CD4-positive, alpha-beta T cell treated with Interleukin-17A for 1 hour (primary cell): ENCODE measurements at places on chromosomes 1 and 21.

GRCh38 chr1:92754000-92754718 is 30.7 kb downstream of the EVI5 start:
- no peak for DNase-seq

DNA sequence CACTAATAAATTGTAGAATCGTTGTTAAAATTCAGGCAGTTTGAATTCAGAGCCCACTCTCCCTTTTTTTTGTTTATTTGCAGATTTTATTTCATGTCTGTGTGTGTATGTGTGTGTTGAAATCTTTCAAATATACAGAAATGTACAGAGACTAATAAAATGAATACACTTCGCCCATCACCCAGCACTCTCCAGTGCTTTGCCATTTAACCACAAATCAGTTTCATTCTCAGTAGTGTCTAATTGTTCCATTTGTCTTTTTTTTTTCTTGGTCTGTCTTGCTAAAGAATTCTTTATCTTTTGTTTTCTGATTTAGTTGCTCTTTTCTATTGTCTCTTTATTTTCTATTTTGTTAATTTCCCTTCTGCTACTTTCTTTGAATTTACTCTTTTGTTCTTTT is 99.7 kb downstream of the HIVEP3 start:
- DNase-seq: no peak

DNA sequence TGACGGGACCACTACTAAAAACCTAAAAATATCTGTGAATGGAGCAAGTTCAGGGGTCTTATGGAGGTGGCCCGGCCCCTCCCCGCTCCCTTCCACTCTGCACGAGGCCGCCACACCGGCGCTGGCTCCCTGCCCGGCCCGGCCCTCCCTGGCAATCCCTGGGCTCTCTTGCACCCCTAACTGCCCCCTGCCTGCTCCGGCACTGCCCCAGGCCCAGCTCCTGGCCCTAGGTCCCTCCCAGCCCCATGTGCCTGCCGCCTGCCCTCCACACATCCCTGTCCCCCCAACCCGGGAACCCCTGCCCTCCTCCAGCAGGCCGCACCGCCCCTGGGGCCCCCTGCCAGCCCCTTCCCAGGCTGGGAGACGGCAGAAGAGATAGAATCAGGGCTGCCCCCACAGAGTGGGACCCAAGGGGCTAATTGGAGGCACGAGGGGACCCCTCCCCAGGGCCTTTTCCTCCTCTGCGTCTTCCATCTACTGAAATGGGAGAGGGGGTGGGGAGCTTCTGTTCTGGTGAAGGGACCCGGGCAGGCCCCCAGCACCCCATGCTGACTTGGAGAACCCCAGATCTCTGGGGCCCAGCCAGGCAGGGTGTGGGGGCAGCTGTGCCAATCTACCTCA is 9.3 kb upstream of the CTRC start:
- no peak for DNase-seq

DNA sequence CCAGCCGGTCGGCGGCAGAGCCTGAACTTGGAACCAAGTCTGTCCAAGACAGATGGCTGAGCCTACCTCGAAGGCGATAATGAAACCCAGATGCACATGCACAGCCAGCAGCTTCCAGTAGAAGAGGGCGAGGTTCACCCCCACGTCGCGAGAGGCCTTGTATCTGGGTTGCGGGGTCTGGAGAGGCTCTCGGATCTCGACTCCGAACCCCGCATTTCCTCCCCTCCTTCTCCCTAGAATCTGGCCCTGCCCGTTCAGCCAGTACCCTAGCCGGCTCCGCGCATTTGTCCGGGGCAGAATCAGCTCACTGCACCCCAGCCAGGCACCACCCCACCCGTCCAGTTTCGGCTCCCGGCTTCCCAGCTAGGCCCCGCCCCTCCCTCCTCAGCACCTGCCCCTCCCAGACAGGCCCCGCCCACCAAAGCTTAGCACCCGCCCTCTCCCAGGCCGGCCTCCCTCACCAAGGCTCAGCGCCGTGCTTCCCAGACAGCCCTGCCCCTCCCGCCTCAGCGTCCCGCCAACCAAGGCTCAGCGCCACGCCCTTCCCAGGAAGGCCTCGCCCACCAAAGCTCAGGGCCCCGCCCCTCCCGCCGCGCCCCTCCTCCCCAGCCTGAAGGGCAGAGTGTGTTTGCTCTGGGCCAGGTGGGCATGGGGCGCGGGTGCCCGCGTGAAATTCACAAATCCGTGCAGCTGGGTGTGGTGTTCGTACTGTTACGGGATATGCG is 4.8 kb upstream of the ARHGEF19 start:
- DNase-seq: peak; percentile 97

GRCh38 chr1:8464377-8464776 is 146.5 kb downstream of the SLC45A1 start:
- DNase-seq: no peak

DNA sequence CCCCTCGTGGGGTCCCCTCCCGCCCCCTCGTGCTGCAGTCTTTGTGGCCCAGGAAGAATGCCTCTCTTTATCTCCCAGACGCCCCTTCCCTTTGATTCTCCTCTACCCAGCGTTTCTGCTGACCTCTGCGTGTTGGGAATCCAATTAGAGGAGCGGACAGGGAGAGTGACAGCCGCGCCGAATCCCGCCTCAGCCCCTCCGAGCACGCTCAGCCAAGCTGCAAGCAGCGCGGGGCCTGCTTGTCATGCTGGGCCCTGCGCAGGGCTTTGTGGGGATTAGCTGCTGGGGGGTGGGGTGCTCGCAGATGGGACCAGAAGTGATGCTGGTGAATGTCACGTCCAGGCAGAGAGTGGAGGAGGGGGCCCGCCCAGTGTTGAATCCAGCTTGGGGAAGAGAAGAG is 91.1 kb downstream of the EPHB2 start:
- DNase-seq: no peak

DNA sequence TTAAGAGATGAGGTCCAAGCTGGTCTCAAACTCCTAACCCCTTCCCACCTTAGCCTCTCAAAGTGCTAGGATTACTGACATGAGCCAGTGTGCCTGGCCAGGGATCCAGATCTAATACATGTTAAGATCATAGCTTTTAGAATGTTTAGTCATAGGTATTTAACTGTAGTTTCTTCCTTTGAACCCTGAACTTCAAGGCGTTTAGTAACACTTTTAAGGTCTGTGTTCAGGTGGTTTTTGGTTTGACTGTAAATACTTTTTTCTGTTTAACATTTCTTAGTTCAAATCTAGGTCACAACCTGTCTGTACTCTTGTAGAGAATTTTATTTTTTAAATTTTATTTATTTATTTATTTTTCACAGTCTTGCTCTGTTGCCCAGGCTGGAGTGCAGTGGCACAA is 28.1 kb downstream of the RAP1A start:
- DNase-seq: peak; percentile 42

- DNase-seq: peak; percentile 98
Measured at GRCh38 chr1:181088079-181089016, at the start of gene IER5. IER5 (plus strand) TSS chr1:181088700; CDS start chr1:181088903, 203 bp downstream.

DNA sequence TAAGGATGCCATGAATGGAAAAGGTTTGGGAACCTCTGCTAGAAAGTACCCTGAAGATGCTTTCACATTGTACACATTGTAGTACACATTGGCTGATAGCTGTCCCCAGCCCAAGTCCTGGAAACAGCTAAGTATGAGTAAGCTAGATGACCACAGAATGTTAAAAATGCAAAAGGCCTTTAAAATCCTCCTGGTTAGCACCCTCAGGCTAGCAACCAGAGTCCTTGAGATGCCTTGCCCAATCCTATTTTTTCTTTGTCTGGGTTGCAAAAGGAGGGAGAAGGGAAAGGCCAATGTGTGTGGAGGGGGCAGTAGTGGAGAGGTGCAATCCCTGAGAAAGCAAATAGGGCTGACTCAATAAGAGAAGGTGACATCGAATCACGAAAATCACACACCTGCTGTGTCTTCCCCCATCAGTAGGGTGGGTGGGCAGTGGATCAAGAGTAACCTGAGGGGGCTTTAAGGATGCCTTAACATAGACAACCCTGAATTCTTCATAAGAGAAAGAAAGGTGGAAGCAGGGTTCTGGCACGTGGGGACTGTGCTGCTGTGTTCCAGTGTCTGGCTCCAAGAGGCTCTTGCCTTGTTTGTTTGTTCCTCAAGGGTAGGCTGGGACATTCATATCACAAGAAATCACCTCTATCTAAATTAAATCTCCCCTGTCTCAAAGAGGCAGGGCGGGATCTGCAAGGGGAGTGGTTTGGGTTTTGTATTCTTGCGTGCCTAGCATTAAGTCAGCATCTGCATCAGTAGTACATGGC is 266.2 kb upstream of the PLXNA2 start:
- no peak for DNase-seq

- DNase-seq: no peak
Measured at GRCh38 chr1:228262475-228262874, 54.6 kb downstream of the OBSCN start.

DNA sequence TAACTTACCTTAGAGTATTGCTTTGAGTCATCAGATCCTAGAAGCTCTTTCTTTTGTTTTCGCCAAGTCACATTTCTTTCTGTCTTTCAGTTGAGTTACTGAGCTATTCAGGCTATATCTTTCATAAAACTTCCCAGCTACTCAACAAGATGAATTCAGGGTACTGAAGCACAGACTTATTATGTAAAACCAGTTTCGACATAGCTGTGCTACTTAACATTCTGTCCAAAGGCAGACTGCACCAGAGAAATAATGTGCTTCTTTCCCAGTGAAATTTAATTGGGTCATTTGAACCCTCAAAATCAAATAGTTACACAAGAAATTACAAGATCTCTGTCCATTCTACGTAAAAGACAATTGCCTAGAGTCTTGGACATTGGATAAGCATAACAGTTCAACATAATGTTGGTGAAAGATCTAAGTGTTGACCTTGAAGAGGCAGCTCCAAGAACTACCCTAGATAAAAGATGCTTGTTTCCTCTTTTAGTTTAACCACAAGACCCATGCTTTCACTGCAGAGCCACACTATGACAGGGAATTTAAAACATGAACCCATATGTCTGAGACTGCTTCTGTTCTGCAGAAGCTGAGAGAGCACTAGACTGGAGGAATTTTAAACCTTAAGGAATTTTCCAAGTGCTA is 163.2 kb downstream of the LRRC40 start:
- DNase-seq: no peak

DNA sequence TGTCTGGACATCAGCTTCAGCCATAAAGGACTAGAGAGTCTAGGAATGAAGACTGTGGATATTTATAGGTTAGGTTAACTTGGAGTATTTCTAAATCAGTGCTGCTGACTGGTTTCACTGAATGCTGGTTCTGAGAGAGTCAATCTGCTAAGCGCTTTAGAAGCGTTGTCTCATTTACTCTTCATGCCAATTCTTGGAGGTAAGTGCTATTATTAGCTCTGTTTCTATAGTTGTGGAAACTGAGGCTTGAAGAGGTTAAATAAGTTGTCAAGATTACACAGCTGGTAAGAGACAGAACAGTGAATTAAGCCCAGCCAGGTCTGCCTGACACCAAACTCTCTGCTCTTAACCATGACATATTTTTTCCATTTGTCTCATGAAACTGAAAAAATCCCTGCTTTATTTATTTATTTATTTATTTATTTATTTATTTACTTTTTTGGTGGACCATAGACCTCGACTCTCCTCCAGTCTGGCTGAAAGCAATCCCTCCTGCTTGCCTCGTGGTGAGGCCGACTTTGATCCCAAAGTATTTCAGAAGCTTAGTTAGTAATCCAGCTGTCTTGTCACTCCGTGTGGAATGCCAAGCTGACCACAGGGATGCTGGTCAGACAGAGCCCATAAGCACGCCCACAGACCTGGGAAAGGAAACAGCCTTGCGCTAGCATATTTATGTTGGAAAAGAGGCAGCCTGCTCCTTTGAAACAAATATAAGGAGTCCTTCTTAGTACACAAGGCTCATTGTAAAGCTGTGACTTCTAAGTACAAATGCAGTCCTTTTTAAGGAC is 16.9 kb downstream of the NTMT2 start:
- no peak for DNase-seq

DNA sequence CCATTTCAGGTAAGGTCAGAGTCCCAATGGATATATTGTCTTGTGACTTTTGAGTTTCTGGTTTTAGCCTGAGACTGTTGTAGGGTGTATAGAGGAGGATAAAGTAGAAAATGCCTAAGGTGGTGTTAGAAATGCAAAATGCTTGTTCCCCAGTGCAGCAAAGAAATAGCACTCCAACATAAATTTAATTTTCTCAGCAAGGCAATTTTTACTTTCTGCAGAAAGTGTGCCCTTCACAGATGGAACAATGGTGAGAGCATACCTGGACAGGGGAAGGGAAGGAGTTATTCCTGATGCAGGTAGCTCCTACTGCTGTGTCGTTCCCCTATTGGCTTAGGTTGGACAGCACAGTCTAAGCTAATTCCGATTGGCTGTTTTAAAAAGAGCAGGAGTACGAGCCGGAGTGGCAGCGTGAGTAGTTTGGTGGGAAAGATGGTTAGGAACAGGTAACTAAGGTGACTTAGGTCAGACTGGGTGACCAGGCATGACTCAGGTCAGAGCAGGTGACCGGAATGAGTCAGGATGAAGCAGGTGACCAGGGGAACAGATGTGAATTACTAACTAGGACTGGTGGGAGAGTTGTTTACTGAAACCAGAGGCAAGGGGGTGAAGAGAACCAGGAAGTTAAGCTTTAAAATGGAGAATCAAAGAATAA is 21.5 kb downstream of the SPATA45 start:
- no peak for DNase-seq
